ENCODE measurements at places on chromosomes 2 and 18.

DNA sequence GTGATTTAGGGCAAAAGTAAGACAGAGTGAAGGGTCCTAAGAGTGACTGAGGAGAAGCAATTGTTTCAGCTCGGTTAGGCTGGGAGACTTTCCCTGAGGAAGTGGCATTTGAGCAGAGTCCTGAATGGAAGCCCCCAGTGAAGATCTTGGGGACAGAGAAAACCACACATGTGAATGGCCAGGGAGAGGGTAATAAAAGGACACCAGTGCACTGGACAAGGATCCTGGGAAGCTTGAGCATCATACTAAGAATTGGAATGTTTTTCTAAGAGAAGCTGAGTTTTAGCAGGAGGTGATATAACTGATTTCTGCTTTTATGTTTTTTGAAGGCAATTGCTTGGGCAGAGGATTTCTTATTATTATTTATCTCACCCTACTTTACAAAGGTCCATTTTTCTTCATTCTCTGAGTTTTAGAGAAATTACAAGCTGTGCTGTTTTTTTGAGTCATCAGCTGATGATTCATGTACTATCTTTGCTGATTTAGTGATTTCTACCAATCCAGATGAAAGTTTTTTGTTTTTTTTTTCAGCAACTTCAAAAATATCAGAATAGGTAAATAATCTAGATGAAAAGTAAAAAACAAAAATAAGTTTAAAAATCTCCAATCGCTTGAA lies 43.5 kb downstream of the MFSD6 start:
- DNase-seq: no peak

GRCh38 chr18:78984941-78985784 lies 5.5 kb downstream of the SALL3 start:
- DNase-seq: no peak

DNA sequence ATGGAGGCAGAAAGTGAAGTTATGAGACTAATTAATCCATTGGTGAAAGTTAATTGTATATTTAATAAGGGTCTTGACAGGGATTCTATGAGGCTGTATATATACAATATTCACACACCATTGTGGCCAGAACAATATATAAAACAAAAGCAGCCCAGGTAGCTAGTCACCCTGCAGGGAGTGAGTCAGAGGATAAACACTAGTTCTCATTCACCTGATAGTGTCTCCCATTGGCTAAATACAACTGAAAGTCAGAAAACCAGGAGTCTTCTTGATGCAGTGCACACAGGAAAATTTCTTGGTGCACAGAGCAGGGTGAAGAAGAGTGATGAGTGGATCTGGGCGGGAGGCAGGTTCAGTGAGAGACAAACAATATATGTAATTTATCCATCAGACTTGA lies 465.2 kb downstream of the ERBB4 start:
- no peak for DNase-seq

- DNase-seq: no peak
Observed at GRCh38 chr2:127552336-127552735, 16.9 kb downstream of the MYO7B start.

DNA sequence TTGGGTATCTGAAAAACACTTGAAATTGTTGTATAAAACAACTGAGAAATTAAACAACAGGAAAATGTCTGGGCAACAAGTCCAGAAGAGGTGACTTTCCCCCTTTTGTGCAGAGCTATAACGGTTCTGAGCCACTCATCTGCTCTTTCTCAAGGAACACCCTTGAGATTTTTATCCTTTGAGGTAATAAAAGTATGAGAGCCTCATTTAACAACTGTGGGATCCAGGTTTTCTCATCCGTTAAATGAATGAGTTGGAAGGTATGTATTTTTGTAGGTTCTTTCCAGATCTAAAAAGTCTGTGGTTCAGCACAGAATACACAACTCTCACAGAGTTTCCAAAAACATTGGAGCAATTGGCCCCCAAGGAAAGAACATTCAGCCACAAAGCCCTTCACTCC lies 93.0 kb downstream of the ANKRD44 start:
- no peak for DNase-seq

- DNase-seq: no peak
Observed at GRCh38 chr2:86621280-86621943, 2.3 kb downstream of the RNF103 start.
